ENCODE measurements at places on chromosomes 5 and 9.
A peak's percentile ranks its signal among the peaks of the same experiment; 100 is the strongest.

DNA sequence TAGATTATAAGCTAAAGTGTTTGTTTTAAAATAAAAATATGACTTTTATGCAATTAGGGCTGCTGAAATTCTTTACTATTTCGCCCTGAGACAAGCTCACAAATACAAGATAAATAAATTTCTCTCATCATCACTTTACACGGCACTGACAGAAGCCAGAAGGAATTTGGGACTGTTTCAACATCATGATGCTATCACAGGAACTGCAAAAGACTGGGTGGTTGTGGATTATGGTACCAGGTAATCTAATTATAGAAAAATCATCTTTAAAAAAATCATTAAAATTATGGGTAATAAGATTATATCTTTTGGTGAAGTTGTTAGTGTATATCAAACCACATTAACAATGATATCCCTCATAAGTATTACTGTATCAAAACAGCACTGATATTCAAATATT, 95.0 kb downstream of the MAN2A1 start:
- DNase-seq = no peak

DNA sequence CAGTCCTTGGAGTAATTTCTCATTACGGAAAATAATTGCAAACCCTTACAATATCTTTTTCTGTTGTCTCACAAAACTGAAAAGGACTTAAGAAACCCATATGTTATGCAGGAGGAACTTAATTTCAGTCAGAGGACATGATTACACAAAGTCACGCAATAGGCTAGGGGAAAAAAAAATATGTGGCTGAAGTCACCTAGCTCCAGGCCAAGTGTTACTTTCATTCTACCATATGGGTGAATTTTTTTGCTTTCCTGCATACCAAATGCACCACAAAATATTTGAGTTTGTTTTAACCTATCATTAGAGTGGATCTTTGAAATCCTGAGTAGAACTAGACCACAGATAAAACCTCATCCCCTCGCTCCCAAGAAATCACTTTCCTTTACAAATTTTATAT, 523.5 kb downstream of the CAAP1 start:
- no peak for DNase-seq

DNA sequence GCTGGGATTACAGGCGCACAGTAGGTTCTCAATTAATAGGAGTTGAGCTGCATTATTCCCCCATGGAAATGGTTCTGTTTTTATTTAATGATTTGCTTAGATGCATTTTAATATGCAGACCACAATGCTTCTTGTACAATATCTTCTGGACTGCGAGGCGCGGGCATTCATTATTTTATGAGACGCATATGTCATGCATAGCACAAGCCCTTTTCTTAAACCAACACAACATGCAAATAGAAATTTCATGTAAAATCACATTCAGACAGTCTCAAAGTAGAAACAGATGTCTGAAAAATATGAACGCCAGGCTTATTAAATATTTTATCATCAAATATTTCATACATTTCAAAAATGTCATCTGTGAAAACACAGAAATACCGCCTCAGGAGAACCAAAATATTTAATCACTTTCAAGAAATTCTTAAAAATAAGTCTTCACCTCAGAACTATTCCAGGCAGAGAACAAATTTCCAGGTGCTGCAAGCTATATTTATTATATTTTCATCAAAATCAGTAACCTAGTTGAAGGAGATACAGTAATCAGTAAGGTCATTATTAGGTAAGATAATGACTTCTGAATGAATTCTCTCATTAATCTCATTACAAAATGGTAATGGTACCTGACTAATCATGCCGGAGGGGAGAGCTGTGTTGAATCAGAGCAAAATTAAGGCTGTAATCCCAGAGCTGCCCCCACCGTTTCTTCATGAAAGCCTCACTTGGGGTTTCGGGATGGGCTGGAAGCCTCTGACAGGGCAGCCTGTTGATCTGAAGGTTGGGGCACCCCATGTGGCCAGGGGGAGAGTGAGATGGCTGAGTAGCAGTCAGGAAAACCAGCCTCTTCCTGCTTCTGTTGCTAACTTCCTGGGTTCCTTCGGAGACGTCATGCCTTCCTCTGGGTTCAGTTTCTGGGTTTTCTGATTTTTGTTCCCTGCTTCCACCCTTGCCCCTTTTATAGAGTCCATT, 133.9 kb upstream of the ZNF618 start:
- DNase-seq = no peak

GRCh38 chr5:17860660-17861315, 226.5 kb downstream of the TAF11L14 start:
- no peak for DNase-seq

DNA sequence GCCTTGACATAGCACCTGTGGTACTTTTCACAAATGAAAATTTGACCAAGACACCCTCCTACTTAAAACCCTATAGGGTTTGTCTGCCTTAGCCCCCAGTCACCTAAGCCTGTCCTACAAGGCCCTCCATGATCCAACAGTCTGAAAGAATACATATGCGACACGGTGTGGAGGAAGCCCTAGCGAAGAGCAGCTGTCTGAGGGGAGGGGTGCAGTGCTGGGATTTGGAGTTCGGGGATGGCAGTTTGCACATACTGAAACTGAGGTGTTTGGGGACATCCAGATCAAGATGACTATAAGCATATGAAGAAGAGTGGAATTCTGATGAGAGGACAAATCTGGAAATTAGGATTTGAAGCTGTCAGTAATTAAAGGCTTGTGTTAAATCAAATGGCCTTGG, 7.2 kb upstream of the MYORG start:
- no peak for DNase-seq

DNA sequence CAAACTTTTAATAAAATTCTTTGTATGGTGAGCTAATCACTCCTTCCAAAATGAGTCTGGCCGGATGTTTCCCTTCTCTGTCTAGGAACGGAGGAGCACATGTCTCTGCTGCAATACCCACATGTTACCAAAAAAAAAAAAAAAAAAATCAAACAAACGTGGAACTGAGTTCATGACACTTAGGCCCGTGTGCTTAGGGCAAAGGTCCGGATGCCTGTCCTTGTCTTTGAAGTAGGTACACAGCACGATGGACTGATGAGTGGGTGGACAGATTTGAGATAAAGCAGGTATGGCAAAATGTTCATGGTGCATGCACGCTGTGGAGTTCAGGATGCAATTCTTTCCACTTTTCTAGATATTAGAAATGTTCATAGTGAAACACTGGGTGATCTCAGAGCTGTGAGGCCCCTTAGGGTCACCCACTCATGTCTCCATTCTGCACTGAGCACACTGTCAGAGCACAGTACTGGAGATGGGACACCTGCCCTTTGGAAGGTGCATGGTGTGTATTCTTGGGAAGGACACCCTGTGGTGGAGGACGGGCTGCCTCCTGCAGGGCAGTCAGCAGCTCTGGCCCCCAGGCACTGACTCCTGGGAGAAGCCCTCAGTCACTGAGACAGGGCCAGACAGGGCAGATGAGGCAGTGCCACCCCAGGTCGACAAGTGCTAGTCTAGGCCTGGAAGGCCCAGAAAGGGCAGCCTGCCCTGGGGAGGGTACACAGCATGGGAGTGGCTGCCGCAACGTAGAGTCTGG, 43.6 kb downstream of the GADD45G start:
- no peak for DNase-seq

GRCh38 chr9:101421653-101422065, 13.9 kb downstream of the ALDOB start:
- no peak for DNase-seq

DNA sequence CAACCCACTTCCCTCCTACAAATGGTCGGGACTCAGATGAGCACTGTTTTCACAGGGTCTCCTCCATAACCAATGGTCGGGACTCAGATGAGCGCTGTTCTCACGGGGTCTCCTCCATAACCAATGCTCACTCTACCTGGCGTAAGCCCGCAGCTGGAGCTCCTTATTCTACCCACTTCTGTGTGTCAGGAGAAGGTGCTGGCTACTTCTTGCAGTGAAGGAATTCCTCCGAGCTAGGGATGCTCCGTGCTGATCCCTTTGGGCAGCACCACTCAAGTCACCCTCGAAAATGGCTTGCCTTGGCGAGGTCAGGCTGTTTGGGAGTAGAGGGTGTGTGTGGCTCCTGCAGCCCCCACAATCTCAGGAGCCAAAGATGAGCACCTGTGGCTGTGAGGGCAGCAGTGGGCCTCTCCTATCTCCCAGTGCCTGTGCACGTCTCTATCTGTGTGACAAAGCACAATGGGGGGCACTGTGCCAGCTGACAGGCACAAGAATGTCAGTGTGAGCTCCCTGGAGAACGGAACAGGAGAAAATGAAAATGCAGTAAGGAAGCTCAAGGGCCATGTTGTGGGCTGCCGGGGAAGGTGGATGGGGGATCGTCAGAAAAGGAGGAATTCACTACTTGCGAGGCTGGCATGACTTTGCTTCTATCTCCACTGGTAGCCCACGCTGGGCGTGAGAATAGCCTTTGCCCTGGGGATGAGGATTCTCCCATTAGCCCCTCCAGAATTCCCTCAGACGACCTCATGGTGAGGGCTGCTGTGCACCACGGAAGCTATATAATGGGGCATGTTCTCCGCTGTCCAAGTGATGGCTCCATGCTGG, 3.9 kb upstream of the BTNL9 start:
- DNase-seq = no peak

GRCh38 chr5:140240987-140241706, 61.8 kb downstream of the PFDN1 start:
- peak; percentile 92 for DNase-seq

- no peak for DNase-seq
Measured at GRCh38 chr5:19605846-19606407, 382.1 kb downstream of the CDH18 start.

DNA sequence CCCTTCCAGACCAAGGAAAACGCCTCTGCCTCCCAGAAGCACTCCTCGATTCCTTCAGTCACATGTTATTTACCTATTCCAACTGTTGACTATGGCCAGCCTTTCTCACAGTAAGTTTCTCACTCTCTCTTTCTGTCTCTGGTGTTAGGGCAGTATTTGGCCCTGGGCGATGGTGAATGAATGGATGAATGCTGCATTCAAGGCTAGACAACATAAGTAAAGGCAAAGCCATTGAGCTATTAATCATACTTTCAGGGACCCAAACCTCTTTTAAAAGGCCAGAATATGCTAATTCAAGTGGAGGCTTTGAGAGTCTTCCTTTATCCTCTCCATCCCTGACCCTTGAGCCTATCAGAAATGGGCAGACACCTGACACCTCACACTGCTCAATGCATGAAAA, 78.5 kb downstream of the SEC61B start:
- DNase-seq = no peak

- peak; percentile 85 for DNase-seq
Measured at GRCh38 chr5:96893342-96893741, 17.0 kb downstream of the ERAP2 start.

DNA sequence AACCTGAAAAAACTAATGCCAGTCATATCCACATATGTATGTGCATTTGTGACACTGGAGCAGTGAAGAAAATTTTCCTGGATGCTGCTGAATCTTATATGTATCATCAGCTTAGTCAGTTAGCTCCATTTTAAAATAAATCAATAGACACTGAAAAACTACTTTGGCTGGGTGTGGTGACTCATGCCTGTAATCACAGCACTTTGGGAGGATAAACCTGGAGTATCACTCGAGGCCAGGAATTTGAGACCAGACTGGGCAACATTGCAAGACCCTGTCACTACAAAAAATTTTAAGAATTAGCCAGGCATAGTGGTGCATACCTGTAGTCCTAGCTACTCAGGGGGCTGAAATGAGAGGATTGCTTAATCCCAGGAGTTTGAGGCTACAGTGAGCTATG, 511.0 kb upstream of the TLE4 start:
- no peak for DNase-seq

DNA sequence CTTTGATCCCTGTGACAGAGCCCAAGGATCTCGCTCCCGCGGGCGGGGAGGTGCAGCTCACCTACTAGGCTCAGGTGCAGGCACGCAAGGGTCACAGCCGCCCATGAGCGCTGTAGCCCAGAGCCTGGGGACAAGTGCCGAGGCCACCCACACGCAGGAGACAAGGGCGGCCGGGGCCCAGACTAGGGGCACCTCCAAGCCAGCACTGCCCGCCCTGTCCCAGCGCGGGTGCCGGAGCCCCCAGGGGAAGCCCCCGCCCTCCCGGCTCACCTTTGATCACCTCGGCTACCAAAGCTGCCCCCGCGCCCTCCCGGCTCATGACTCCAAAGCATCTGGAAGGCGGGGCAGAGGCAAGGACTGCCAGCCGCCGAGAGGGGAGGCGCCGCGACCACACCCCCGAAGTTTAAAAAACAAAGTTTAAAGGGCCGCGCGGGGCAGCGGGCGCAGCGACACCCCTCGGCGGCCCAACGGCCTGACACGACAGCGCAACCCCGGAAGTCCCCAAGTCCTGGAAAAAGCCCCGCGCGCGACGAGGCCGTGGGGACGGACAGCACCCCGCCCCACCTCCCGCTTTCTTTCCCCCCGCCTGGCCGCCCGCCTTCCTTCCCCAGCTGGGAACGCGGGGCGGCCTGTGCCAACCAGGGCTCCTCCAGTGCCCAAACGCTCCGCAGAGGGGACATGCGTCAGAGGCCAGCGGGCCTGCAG, 53.0 kb downstream of the CDC14B start:
- peak; percentile 72 for DNase-seq

- no peak for DNase-seq
Measured at GRCh38 chr5:125413496-125414274, 667.2 kb upstream of the ZNF608 start.

DNA sequence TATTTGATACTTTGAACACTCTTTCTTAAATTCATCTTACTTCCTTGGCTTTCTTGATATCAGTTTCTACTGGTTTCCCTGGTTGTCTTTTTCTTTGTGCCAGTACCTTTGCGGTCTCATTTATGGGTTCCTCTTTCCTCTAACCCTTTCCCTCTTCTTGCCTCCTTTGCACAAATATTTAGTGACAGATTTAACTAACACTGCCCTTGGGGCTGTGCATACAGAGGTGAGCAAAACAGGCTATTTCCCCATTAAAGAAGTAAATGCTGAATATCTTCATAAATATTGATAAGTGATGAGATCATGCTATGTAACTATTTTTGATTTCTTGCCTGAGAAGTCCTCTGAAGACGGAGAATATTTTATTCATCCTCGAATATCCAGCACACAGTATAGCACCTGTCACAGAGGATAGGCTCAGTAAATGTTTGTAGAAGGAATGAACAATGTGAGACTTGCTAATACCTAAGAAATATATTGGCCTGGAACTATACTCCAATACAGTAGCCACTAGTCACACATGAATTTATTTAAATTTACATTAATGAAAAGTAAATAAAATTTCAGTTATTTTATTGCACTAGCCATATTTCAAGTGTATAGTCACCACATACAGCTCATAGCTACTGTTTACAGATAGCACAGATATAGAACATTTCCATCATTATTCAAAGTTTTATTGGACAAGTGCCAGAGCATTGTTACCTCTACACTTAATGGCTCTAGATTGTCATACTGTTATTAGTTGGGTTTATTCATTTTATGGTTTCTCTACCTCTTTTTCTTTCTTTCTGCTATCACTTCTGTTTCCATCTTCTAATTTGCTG, 90.4 kb downstream of the RIC1 start:
- no peak for DNase-seq

- no peak for DNase-seq
Measured at GRCh38 chr5:167065794-167066193, 1225.7 kb upstream of the WWC1 start.

GRCh38 chr5:67221487-67222242, 25.1 kb upstream of the CD180 start:
- DNase-seq = no peak
